ENCODE measurements at places on chromosomes 16 and 17.

- no peak for DNase-seq
Observed at GRCh38 chr17:82690786-82691489, 7.6 kb downstream of the RAB40B start.

DNA sequence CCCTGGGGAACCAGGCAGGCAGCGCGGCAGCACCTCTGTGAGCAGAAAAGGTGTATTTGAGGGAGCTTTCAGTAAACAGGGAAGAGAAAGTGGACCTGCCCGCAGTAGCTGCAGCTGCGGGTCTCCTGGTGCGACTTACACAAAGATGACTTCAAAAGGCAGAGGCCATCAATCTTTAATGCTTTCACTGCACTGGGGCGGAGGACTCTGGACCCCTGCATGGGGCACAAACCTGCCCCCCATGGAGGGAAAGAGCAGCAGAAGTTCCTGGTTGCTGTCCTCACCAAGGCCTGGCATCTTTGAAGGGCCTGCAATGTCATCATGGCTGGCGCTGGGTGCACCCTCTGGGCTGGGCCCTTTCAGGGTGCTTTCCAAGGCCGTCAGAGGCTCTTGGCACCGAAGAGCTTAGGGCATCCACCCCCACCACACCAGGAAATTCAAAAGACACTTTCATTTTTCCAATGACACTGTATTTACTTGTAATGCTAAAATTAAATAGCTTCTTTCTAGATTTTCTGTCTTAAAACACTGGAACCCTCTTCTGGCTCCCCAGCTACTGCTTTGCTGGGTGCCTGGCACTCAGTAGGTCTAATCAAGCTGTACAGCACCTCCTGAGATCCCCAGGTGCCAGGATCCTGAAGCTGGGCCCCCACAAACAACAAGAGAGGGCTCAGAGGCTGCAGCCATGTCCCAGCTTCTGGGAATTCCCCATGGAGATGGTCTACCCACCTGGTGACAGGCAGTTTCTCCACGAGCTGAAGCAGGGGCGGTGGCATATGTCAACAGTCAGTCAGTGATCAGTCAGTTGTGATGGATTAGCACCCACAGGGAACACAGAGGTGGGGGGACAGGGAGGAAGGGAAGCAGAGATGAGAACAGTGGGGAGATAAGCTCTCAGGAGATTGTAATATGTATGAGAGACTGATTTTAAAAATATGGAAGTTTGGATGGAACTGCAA, 2.1 kb upstream of the CACNG1 start:
- no peak for DNase-seq

GRCh38 chr17:82974136-82974952, 105.1 kb upstream of the METRNL start:
- no peak for DNase-seq

DNA sequence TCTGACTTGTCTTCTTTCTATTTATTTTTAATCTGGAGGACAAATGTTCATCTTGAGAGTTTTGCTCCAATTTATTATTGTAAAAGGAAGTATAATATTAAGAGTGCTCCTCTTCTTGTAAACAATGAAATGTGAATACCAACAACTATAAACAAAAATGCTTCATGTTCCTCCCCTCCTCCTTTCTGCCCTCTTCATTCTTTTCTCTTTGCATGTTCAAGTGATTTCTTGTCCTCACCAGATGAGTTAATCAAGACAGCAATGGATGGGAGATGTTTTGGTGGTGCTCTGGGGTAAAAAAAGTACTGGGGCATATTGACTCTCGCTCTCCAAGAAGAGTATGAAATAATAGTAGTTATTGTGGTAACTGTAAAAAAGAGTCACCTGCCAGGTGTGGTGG, 24.3 kb downstream of the ITGB3 start:
- no peak for DNase-seq

GRCh38 chr16:19697756-19698318, 20.2 kb downstream of the KNOP1 start:
- no peak for DNase-seq

Measured in activated CD8-positive, alpha-beta memory T cell treated with anti-CD3 and anti-CD28 coated beads for 4 hours (primary cell).